ENCODE measurements at places on chromosomes 16 and 17. TPM values are rescaled to one million over a fixed set of nuclear protein-coding genes. Genes with fewer than 3 reads are reported as not detected.

EVI2B gene
- total RNA-seq: 0.93 TPM

CHRNE gene
- 1.1 TPM for total RNA-seq

PYDC1 gene
- not detected for total RNA-seq

CDH3 gene
- 4.6 TPM for total RNA-seq

TNP2 gene
- 0.14 TPM for total RNA-seq

TP53TG3D gene
- total RNA-seq: not detected

CTRB2 gene
- 0.16 TPM for total RNA-seq

RSPRY1 gene
- total RNA-seq: 46.1 TPM

SARM1 gene
- total RNA-seq: 10.2 TPM

CCL5 gene
- total RNA-seq: not detected

DNA sequence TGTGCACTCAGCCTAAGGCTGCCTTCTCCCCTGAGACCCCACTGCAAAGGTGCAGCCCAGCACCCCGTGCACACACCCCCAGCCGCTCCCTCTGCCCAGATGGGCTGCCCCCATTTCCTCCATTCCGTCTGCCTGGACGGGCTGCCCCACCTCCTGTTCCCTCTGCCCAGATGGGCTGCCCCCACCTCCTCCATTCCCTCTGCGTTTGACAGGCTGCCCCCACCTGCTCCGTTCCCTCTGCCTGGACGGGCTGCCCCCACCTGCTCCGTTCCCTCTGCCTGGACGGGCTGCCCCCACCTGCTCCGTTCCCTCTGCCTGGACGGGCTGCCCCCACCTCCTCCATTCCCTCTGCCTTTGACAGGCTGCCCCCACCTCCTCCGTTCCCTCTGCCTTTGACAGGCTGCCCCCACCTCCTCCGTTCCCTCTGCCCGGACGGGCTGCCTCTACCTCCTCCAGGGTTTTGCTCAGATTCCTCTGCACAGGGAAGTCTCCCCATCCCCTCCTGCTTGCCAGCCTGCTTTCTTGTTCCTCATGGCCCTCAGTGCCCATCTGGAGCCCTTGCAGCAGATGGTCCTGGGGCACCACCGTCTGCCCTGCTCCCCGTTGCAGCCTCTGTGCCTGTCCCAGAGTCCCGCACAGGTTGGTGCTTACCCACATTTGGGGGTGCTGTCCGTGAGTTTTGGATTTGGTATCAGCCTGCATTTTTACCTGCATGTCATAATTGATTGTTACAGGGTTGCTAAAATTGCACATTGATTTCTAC lies 23.4 kb upstream of the IL17C start:
- no peak for ATAC-seq

DNA sequence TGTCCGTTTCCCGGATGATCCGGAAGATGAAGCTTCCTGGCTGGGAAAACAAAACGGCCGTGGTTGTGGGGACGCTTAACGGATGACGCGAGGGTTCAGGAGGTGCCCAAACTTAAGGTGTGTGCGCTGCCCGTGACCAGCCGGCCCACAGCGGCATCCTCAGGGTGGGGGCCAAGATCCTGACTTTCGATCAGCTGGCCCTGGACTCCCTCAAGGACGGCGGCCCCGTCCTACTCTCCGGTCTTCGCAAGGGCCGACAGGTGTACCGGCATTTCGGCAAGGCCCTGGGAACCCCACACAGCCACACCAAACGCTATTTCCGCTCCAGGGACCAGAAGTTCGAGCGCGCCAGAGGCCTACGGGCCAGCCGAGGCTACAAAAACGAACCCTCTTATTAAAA lies 1.1 kb upstream of the C16orf90 start:
- ATAC-seq: no peak

DNA sequence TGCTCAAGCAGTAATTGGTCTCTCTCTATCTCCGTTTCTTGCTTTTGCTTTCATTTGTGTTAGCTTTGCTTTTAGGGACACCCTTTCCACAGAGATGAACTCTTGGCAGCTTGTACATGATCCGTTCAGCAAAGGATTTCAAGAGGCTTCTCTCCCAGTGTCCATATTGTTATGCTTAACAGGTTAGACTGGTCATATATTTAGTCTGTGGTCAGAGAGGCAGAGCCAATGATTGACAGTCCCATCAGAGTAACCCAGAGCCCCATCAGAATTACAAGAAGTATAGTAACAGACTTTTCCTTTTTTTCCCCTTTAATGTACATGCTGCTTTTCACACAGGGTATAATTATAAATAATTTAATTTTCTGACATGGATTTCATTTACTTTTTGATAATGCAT lies 34.4 kb downstream of the GDPD1 start:
- ATAC-seq: no peak

- no peak for ATAC-seq
These were observed 15.9 kb upstream of the CLEC18C start for GRCh38 chr16:70157477-70158260.

- no peak for ATAC-seq
These were observed 5.5 kb downstream of the CNTNAP1 start for GRCh38 chr17:42687707-42688320.

- ATAC-seq: peak; percentile 39
These were observed 201.4 kb upstream of the CHMP6 start for GRCh38 chr17:80790021-80790765.

DNA sequence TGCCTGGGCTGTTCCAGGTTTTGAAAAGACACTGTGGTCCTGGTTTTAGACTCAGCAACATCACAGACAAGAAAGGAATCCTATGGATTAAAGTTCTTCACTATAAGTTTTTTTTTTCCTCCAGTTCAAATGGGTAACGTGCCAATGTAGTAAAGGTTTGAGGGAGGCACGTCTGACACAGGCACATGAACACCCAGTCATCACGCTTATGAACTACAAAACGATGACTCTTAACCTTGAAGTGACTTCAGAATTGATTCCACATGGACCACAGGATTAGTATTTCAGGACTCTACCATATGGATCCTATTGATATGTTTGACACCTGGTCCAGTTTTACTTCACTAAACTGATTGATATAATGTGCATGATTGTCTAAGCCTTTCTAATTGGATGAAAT lies 2.3 kb downstream of the PRMT7 start:
- no peak for ATAC-seq

GRCh38 chr17:42290577-42290976 lies 2.3 kb downstream of the STAT5A start:
- no peak for ATAC-seq

DNA sequence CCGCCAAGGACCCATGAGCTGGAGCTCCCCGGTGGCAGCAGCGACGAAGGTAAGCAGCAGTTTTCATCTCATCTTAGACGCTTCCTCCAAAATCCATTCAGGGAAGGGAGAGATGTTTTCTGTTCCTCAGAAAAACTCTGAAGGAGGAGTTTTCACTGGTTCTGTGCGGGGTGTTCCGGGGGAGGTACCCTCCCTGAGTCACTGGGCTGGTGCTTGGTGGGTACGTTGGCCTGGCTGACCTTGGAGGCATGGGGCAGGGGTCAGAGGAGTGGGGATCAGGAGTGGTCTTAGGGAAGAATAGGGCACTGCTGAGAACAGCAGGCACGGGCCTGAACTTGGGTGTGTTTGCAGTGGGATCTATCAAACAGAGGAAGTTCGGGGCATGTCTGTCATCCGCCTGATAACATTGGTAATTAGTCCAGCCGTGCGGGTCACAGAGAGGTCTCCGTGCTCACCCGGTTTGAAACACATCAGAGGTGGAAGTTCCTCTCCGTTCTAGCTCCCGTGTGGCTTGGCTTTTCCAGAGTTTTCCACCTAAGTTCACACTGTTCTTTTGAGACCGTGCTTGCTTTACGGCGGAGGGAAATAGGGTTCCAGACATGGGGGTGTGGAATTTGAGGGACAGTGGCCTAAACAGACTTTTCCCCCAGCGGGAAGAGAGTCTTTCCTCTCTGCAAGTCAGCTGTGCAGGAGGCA lies 59.6 kb upstream of the CIBAR2 start:
- ATAC-seq: peak; percentile 2

GRCh38 chr16:89325861-89326471 lies 108.5 kb downstream of the ZNF778 start:
- peak; percentile 67 for ATAC-seq

DNA sequence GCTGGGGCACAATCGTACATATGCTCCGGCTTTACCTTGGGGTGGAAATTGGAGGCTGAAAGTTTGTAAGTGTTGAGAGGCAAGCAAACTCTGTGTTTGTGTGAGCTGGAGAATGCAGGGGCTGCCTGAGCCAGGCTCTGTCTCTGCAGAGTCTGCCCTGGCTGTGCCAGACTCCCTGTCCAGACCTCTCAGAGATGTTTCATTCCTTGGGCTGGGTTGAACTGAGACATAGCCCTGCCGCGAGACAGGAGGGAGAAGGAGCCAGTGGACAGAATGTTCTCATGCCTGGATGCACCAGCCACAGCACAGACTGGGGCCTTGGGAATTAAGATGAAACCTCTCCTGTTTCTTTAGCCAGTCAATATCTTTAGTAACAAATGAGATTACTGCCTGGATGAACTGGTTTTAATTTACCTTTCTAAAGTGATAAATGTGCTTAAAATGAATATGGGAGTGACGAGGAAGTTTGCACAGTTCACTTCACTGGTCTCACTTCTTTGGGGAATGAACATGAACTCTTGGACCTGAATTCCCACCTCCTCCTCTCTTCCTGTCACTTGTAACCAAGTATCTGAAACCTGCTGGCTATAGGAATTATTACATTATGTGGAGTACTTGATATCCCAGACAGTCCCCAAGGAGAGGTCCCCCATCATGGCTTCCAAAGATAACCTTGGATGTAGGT lies 40.1 kb downstream of the YPEL2 start:
- peak; percentile 18 for ATAC-seq

GRCh38 chr16:30619638-30620037 lies 9.4 kb upstream of the ZNF689 start:
- peak; percentile 67 for ATAC-seq

GRCh38 chr17:61279476-61280145 lies 120.0 kb upstream of the TBX2 start:
- ATAC-seq: peak; percentile 21

- no peak for ATAC-seq
These were observed 81.2 kb downstream of the CYB561 start for GRCh38 chr17:63364944-63365343.

DNA sequence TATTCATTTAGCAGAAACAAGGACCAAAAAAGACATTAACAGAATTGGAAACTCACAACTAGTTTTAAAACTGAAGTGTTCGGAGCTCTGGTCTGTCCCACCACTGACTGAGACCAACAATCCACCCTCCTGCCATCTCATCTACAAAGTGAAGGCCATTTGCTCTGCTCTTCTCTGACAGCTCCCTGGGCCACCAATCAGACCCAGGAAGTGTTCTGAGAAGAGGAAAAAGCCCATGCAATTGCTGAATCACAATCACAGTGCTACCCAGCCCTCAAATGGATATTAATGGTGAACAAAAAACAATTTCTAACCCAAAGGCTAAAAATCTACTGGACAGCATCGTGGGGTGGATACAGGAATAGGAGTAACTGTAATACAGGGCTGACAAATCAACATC lies 2.1 kb downstream of the RPL23 start:
- ATAC-seq: no peak
